ENCODE measurements at places on chromosomes 4 and X.

DNA sequence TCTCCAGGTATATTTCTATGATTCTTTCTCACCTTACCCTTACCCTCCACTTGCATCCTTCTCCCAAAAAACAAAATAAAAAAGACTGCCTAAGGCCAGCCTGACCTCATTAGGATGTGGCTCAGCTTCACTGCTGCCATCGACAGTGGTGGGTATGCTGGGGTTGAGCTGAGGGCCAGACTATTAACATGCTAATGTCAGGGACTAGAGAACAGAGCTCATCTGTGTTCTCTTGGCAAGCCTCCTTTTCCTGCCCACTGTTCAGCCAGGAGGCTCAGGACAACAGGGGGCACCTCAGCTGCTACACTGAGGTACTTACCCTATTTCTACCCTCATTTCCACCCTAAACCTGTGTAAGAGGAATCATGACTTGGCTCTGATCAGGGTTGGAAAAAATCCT, 59.3 kb downstream of the MSN start:
- DNase-seq: no peak

GRCh38 chr4:108166038-108166437, 2.7 kb downstream of the LEF1 start:
- no peak for DNase-seq

DNA sequence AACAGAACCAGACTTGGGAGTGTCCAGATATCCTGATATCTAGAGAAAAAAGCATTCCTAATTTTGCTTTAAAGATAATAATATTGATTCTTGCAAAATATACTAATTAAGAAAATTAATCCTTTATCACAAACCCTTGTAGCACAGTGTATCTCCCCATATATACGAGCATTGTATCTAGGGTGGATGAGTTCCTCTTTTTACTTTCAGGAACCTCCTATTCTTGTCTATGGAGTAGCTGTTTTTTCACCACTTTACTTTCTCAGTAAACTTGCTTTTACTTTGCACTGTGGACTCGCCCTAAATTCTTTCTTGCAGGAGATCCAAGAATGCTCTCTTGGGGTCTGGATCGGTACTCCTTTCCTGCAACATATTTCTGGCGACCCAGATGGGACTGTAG, 103.9 kb downstream of the GLUD2 start:
- no peak for DNase-seq

- DNase-seq: no peak
Observed at GRCh38 chr4:113945906-113946305, 33.5 kb downstream of the ARSJ start.

DNA sequence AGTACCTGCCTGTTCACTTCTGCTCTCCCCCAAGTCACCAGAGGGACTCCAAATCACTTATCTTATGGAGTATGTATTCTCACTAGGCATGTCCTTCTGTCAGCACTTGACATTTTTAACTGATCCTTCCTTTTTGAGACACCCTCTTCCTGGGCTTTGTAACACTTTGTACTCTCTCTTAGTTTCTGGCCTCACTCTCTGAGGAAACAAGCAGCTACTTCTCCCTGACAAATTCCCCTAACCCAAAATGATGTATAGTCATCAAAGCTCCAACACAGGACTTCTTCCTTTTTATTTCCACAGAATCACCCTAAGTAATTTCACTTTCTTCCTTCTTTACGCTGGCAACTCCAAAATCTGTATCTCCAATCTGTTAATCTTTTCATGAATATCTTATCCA, 101.8 kb downstream of the ARAP2 start:
- DNase-seq: no peak

DNA sequence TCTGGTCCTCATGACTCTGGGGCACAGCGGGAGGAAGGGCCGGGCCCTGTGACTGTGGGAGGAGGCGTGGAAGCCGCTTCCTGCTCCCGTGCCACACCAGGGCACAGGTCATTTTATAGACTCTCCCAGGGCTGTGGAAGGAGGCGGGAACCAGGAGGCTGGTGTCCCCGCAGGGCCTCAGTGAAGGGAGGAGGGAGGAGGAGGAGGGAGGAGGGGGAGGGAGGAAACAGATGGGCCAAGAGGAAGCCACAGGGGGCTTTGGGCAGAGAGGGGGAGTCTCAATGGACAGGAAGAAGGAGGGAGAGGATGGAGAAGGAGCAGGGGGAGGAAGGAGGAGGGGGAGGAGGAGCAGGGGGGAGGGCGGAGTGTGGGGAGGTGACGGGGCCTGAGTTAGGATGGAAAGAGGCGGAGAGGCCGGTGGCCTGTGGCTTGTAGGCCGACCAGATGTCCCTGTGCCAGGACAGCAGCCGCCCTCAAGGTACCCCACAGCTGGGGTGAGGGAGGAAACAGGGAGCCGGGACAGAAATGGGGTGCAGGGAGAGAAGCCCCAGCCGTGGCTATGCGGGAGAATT, 6.2 kb upstream of the PLCXD1 start:
- no peak for DNase-seq

- DNase-seq: no peak
Observed at GRCh38 chrX:47194194-47194787, 662 bp downstream of the UBA1 start.

- no peak for DNase-seq
Observed at GRCh38 chr4:87224141-87224923, 3.9 kb upstream of the KLHL8 start.

GRCh38 chr4:188423039-188423438, 283.8 kb downstream of the TRIML1 start:
- no peak for DNase-seq

- DNase-seq: no peak
Observed at GRCh38 chrX:2266445-2267349, 234.1 kb downstream of the DHRSX start.

DNA sequence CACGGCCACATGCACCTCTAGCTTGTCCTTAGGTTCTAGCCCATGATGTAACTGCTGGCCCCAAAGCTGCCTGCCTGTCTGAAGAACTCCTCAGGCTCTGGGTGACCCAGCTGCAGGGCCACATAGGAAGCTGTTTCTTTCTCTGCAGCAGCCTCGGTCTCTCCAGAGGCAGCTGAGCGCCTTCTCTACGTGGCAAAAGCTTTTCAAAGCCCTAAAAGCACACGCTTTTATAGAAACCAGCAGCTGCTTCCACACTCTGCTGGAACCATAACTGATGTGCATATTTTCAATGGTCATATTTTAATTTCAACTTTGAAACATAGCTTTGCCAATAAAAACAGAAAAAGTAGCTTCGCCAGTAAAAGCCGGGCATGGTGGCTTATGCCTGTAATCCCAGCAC, 37.4 kb downstream of the FAM53A start:
- DNase-seq: no peak

DNA sequence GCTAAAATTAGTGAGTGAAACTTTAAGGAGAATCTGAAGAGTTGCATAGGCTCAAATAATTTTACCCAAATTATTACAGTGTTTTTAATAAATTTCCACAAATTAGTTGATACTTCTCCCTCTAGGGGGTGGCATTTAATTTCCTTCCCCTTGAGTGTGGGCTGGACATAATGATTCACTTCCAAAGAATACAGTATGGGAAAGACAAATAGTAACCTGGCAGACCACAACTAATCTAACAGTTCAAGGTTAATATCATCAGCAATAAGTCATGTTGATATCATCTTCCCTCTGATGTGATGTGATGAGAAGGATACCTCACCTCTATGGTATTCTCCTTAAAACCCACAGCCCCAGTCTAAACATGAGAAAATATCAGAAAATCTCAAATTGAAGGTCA, 15.5 kb downstream of the PFKFB1 start:
- DNase-seq: no peak

- DNase-seq: no peak
Observed at GRCh38 chr4:134624365-134624764, 422.8 kb upstream of the PABPC4L start.

DNA sequence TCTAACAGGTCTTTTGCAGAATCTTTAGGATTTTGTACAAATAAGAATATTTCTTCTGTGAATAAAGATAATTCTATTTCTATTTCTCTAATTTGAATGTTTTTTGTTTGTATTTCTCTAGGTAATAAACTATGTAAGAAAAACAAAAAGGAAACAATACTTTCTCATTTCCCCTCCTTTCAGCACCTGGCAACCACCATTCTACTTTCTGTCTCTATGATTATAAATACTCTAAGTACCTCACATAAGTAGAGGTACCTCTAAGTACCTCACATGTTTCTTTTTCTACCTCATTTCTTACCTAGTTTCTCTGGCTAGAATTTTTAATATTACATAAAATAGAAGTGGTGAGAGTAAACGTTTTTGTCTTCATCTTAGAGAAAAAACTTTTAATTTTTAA, 550.0 kb downstream of the EPHA5 start:
- DNase-seq: no peak

- DNase-seq: no peak
Observed at GRCh38 chr4:143411527-143412419, 75.1 kb downstream of the GAB1 start.

- DNase-seq: no peak
Observed at GRCh38 chr4:173478201-173478912, 51.7 kb downstream of the HAND2 start.

- no peak for DNase-seq
Observed at GRCh38 chrX:7689791-7690412, 153.1 kb upstream of the VCX start.

DNA sequence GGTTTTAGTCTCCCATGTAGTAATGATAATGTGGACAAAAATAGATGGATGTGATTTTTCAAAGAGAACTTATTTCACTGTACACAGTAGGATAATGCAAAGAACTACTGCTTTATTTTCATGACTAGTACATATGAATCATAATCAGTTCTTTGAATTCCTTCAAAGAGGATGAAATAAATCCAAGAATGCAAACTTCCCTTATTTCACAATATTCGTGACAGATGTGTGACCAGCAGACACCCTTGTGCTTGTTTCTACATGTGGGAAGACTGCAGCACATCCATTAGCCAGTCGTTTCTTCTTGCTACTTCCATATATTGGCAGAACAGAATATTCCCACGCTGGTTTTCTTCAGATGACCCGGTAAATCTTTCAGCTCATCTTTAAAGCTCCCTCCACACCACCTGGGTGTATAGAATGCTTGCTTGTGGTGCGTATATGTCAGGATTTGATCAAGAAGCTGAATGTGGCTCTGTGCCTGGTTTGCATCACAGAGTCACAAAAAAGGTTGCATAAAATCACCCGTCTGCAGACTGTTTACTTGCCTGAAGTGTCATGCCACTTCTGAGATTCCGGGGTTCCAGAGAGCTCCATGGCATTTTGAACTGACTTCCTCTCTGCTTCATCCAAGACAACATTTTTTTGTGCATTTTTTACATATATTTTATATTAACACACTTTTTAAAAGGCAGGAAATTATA, 47.7 kb upstream of the FAT4 start:
- DNase-seq: no peak

GRCh38 chr4:79015411-79015810, 76.2 kb upstream of the PAQR3 start:
- DNase-seq: no peak

GRCh38 chr4:121164291-121164690, at the start of gene TNIP3:
TSS of gene TNIP3 (minus strand) at chr4:121164321. CDS start at chr4:121164125, 196 bp downstream.
- DNase-seq: no peak

DNA sequence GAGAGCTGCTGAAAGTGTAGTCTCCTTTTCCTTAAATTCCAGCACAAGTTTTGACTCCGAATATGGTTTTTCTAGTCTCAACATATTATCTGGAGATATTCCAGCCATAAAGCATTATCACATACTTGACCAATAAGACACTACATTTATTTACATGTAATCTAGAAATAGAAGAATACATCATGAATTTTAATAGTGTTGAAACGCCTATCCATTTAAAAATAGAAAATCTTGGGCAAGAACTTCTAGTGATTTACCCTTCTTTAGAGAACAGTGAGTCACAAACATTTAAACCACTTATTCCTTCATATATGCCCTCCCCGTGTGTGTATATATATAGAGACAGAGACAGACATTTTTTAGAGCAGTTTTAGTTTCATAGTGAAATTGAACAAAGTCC, 161.5 kb downstream of the SOWAHB start:
- DNase-seq: no peak

DNA sequence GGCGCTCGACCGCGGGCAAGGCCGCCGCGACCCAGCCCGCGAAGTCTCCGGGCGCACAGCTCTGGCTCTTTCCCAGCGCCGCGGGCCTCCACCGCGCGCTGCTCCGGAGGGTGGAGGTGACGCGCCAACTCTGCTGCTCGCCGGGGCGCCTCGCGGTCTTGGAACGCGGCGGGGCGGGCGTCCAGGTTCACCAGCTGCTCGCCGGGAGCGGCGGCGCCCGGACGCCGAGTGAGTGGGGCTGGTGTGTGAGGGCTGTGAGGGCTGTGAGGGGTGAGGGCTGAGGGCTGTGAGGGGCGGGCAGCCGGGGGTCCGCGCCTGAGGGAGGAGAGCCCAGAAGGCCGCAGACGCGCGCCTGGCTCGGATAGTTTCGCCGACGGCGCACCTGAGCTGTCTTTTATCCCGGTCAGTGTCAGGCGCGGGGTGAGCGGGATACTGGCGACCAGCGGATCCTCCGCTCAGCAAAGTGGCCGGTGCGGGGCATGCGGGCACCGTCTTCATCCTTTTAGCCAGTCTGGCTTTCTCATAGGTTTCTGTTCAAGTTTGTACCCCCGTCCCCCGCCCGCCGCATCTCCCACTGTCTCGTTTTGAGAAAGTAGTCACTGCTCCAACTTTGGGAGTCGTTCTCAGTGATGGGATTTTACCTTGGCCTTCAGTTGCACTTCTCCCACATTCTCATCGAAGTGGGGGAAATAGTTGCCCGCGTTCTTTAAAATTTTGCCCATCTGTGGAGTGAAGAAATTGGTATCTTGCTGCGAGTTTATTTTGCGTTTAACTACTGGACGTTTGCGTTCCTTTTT, 586 bp downstream of the HERC5 start:
- DNase-seq: peak; percentile 13

- DNase-seq: no peak
Observed at GRCh38 chr4:110364911-110365520, 110.9 kb upstream of the ENPEP start.

- no peak for DNase-seq
Observed at GRCh38 chr4:17322514-17322913, 189.4 kb downstream of the QDPR start.

DNA sequence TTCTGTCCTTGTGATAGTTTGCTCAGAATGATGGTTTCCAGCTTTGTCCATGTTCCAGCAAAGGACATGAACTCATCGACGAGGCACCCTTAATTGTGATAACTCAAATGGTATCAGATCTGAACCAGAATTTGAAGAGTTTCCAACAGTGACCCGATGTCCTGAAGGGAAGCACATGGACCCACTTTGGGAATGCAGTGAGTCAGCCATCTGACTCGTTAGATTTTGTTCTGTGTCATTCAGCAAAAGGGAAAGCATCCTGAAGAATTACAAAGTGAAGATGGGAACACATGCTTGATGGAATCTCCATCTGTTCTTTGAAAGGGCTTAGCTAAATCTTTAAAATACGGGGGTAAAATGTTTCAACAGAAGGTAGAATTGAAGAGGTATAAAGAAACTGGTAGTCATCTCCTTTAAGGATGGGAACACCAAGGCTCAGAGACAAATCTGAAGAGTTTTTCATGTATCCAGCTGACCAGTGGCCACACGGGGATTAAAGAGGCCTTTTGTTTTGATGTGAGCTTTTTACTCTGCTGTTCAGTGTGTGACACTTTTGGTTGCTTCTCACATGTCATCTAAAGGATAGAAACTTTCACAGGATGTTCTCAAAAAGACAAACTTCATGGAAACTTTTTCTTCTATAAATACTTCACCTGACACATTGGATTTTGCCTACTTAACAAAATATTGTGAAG, 393.8 kb downstream of the INPP4B start:
- DNase-seq: no peak

GRCh38 chrX:136168929-136169735, 21.8 kb downstream of the FHL1 start:
- no peak for DNase-seq
